ENCODE measurements at places on chromosomes 13 and 19.
A peak's percentile ranks its signal among the peaks of the same experiment; 100 is the strongest.

- DNase-seq: peak; percentile 80
These were observed 7.9 kb upstream of the LINGO3 start for GRCh38 chr19:2315818-2316353.

DNA sequence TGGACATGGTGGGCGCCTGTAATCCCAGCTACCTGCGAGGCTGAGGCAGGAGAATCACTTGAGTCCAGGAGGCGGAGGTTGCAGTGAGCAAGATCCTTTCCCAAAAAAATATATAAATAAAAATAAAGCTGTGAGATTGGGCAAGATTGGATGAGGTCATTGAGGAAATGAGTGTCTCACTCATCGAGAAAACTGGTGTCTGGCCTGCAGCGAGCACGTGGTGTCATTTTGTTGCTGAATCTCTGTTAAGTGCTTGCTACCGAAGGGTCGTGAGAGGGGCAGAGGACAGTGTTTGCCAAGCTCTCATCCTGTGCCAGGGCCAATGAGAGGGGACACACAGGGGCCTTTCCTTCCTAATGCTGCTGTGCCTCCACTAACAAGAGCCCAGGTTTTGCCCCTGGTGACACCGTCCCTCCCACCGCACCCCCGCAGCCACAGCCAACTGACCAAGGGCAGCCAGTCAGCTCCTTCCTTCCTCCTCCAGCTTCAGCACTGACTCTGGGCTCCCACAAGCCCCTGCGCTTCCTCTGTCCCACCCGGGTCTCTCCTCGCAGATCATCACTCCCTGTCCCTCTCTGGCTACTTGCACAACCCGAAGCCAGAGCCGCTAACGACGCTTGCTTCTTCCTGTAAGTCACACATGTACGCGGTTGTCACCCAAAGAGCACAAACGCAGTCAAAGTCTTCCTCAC is 3.2 kb downstream of the POLD1 start:
- DNase-seq: no peak

DNA sequence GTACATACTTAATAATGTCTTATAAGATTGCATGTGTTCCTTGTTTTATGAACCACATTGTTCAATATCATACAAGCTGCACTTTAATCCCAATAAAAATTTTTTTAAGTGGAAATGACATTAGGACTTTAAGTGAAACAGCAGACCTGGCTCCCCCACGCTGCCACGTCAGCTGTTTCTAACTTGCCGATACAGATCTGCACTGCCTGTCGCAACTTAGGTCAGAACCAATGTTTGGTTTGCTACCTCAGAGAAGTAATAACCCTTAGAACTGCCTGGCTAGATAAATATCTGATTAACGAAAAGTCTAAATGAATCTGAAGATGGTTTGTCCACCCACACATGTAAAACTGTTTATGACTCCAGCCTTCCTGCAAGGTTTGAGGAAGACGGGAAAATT is 327.5 kb upstream of the DACH1 start:
- DNase-seq: no peak

DNA sequence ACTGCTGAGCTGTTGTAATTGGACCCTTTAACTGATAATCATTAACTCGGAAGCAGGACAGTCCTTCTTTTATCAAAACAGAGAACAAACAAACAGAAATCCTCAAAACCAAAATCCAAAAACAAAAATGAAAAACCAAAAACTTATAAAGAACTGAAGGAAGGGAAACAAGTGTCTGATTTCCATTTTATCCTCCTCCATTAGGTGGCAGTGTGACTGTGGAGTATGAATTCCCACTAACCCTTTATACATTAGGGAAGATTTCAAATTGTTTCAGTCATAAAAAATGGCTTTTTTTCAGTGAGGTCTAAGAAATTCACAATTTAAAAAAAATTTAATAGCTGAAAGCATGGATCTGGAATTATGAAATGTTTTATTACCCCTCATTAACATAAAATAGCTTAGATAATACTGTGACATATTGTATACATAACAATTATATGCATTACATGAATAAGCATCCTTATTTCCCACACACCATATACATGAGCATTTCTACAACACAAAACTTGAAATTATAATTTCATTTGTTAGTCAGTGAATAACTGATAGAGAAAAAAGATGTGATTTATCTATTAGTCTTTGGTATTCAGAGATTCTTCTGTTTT is 1074.3 kb upstream of the PCDH9 start:
- peak; percentile 14 for DNase-seq

- DNase-seq: no peak
These were observed 1494.7 kb downstream of the UQCRFS1 start for GRCh38 chr19:27718234-27718633.

DNA sequence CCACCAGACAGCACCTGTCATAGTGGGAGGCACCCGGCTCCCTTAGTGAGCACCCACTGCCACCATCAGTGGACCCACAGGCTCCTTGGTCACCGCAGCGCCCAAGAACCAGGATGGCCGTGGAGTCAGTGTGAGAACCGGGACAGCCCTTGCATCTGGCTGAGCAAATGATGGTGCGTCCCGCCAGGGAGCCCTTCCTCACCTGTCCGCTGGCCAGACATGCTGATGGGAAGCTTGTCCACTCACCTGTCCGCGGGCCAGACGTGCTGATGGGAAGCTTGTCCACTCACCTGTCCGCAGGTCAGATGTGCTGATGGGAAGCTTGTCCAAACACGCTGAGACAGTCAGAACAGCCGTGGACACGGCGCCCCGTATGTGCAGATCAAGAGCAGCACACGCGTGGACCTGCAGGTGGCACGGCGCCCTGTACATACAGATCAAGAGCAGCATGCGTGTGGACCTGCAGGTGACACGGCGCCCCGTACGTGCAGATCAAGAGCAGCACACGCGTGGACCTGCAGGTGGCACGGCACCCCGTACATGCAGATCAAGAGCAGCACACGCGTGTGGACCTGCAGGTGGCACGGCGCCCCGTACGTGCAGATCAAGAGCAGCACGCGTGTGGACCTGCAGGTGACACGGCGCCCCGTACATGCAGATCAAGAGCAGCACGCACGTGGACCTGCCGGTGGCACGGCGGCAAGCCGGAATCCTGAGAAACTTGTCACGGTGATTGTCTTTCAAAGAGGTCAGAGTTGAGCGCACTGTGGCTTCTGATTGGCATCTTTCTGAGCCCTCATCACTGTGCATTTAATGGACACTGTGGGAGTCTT is 40.7 kb upstream of the DCUN1D2 start:
- DNase-seq: no peak

GRCh38 chr13:46307554-46307953 is 79.5 kb downstream of the RUBCNL start:
- no peak for DNase-seq

DNA sequence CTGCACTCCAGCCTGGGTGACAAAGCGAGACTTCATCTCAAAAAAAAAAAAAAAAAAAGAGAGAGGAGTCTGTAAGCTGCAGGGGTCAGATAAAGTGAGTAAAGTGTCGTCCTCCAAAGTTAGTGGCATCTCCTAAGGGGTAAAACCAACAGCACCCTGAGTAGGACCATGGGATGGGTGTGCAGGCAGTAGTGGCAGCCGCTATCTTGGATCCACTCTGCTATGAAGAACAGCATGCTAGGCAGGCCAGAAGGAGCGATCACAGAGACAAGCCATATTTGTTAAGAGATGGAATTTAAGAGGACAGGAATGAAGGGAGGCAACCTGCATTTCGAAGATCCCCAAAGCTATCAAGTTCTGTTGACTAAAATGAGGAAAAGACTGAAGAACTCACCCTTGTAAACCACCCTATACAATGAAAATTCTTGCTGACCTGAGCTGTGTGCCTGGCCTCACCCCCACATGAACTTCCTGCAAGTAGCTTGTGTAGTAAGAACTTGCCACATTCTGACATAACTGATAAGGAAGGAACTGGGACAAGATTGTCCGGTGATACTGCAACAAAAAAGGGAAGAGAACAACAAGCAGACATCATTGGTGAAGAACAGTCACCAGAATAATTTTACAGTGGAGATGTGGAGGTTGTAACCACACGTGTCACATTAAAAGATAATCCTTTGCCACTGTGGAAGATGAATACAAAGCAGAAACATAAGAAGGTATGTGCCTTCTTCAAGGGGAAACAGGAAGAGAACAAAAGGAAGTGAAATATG is 16.2 kb downstream of the DPY19L3 start:
- no peak for DNase-seq

DNA sequence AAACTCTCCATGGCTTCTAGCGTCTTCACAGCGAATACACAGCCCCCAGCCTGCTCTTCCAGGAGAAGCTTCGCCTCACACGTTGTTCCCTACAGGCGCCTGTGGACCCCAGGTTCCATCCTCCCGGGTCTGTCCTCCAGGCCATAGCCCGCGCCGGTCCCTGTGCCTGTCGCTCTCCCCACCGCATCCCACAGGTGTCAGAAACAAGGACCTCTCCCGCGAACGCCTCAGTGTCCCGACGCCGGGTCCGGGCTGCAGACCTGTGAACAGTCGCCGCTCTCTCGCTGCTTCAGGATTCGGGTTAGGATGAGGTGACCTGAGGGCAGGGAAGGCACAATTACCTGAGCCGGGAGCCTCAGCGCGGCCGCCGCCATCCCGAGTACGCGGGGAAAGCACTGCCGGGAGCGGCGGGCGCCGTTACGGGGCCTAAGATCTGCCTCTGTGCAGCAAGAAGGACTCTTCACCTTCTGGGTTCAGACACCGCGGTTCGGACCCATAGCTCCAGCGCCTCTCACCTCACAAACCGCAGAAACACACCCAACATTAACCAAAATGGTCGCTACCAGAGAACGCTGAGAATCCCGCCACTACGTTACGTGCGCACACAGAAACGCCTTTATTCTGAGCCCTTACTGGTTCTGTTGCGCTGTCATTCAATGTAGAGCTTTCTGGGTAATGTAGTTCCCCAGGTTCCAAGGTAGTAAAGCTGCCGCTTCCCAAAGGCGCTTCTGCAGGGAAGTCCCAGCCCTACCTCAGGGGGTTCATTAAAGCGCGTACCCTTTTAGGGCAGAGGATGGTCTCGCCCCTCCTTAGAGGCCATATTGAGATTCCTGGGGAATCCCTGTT is at the start of gene ZNF418:
TSS of gene ZNF418 (minus strand) at position 583 of the 846 bp plus-strand sequence. CDS start 1,580 bp downstream, outside the sequence.
- DNase-seq: peak; percentile 54

DNA sequence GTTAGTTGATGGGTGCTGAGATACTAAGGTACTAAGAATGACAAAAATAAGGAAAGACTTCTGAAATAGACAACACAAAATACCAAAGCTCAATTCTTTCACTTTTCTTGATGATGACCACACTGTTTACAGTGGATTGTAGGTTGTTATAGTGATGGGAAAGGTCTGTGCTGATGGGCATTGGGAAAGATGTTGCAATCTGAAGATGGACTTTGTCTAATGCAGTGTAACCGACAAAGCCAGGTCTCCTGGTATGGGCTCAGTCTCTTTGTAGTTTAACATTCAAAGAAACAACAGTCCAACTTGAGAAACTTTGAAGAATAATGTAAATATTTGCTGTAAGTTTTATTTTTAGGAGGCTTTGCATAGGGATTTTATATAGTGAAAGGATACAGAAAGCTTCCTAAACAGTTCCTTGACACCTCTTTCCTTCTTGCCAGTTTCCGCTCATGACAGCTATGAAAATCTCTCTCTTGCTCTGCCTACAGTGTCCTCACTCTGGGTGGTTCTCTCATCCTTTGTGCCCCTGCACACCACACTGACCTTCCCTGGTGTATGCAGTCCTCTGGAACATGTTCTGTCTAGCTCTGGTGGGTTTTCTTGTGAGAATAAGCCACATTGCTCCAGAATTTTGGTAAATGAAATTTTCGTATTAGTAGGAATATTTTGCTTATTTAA is 172.2 kb downstream of the KCNRG start:
- no peak for DNase-seq

DNA sequence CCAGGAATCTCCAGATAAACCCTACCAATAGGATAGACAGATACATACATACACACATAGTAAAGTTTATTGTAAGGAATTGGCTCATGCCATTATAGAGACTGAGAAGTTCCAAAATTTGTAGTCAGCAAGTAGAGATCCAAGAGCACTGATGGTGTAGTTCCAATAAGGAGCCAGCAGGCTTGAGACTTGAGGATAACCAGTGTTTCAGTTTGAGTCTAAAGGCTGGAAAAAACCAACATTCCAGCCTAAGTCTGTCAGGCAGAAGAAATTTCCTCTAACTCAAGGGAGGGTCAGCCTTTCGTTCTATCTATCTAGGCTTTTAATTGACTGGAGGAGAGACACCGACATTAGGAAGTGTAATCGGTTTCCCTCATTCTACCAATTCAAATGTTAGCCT is 110.2 kb upstream of the TSHZ3 start:
- DNase-seq: no peak

GRCh38 chr19:51450730-51451307 is 7.4 kb downstream of the SIGLEC8 start:
- DNase-seq: no peak

DNA sequence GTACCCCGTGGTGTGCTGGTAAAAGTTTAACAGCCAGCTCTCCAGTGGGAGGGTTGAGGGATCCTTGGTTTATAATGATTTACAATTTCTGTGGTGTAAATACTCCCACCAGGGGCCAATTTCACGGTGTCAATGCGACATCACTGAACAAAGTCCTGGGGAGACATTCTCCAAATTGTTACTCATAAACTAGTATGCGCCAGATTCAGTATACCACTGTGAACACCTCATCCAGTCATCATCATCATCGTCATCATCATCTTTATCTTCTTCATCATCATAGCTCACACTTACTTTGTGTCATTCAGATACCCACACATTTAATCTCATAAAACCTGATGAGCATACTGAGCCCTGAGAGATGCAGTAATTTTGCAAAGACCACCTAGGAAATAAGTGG is 17.2 kb upstream of the TNFSF14 start:
- no peak for DNase-seq

- DNase-seq: no peak
These were observed 6.5 kb upstream of the SIGLEC14 start for GRCh38 chr19:51653162-51653561.

GRCh38 chr13:100208002-100208401 is 119.1 kb downstream of the PCCA start:
- no peak for DNase-seq

- no peak for DNase-seq
These were observed 8.4 kb downstream of the PLEKHF1 start for GRCh38 chr19:29673451-29674371.

- DNase-seq: no peak
These were observed 35.6 kb downstream of the TNFRSF19 start for GRCh38 chr13:23605831-23606230.

DNA sequence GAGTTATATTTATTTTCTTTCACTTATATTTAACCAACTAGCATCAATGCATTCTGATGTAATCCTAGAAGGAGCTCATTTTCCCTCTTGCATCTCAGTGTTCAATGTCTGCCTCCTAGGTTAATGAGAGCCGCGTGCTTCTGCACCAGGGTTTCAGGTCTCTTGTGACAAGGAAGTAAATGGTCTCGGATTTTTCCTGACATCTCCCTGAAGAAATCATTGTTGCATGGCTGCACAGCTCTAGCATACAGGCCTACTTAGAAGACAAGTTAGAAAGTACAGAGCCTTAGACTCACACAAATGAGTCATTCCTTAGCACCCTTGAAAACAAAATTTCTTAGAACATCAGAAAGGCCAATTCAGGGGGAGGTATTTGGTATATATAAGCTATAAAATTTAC is 57.2 kb upstream of the KLF12 start:
- DNase-seq: no peak

GRCh38 chr13:44410328-44410859 is 36.8 kb downstream of the SERP2 start:
- peak; percentile 42 for DNase-seq

GRCh38 chr13:99860745-99861144 is 110.8 kb downstream of the ZIC5 start:
- no peak for DNase-seq

GRCh38 chr13:79621449-79621848 is 140.5 kb downstream of the NDFIP2 start:
- DNase-seq: no peak

Data from RPMI8226 (cell line).